ENCODE measurements at places on chromosomes 12 and 14.

- no peak for DNase-seq
Measured at GRCh38 chr12:67348683-67349082, 79.5 kb downstream of the CAND1 start.

DNA sequence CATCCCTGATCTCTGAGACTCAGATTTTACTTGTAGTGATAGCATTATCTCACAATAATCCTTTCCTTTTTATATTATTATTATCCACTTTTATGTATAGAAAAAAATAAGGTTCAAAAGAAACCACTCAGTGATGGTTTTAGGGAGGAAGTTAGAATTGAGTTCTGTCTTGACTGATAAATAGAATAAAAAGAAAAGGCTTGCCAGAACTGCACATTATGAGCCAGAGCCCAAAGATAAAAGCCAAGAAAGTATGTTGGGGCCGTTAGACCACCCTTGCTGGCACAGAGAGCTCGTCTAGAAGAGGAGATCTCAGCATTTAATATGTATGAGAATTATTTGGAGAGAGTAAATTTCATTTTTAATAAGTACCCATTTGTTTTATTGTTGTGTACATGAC is 103.2 kb downstream of the TSPAN8 start:
- DNase-seq: no peak

DNA sequence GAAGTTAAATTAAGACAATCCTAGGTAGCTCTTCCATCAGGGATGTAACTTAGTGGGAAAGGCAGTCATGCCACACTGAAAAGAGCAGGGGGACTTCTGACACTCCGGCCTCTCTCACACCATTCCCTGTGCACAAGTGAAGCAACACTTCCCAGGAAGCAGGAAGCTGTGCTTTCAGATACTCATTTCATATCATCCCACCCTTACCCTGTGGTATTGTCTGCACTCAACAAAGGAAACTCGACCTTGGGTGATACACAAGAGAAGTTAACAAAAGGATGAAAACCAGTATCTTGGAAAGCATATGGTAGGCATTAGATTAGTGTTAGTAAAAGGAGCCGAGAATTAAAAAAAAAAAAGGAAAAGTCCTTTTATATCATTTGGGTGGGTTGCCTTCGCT is 61.3 kb upstream of the MDM1 start:
- no peak for DNase-seq

DNA sequence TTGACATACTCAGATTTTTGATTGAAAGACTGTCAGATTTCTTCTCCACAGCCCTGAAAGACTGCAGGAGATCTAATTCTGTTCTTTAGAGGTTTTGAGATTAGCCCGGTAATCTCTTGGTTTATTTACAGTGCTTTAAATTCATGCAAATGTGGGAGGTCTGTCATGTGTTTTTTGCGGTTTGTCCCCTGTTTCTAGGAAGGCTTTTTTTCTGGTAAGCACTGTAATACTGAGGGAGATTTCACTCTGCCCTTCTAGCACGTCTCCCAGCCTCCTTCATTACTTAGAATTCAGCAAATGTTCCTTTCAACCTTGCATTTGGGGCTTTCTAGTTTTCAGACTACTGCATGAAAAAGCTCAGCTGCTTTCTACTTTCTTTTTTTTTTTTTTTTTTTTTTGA is 31.1 kb downstream of the GPHN start:
- DNase-seq: no peak

- no peak for DNase-seq
Measured at GRCh38 chr12:34109390-34109789, 87.1 kb downstream of the ALG10 start.

DNA sequence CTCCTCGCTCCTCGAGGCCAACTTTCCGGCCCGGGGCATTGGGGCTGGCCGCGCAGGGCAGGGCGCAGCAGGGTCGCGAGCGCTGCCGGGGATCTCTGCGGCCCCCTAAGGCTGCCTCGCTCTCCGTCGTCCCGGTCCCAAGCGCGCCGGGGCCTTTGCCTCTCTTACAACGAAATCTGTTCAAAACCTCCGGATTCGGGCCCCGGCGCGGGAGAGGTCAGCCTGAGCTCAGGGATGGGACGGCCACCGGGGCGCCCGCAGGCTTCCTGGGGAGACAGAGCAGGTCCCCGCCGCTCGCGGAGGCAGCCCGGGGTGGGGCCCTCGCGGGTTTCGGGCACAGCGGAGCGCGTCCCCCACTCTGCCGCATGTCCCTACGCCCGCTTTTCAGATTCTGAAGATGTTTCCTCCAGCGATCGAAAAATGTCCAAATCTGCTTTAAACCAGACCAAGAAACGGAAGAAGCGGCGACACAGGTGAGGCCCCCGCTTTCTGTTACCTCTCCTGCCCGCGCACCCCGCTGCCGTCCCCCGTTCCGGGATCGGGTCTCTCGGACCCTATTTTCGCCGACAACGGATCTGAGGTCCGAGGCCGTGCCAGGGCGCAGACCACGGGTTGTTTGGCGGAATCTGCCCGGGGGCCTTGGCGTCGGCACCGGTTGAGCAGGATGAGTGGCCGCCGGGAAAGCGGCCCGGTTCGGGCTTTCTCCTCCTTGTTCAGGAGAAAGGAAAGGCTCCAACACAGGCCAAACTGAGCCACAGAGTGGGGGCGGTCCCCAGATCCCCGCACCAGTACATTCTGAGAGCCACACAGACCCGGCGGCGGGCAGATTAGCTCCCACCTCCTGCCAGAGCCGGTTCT is 1.8 kb downstream of the VSX2 start:
- DNase-seq: no peak

- DNase-seq: no peak
Measured at GRCh38 chr12:115700081-115700480, 577.4 kb downstream of the MED13L start.

DNA sequence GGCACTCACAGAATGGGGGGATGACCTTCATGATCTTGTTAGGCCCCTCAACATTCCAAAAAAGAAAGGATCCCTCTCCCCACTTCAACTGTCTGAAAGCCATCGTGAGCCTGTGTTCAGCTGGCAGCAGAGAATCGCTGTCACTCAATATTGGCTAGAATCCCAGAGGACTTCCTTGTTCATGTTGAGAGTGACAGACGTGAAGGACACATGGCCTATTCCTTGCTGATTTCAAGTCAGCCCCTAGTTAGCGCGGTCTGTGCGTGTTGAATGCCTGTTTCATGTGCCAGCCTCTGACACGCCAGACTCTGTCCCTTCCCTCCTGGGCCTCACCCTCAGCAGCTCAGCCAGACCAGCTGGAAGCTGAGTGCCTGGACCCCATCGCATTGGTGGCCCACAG is 43.1 kb downstream of the DNAH10 start:
- no peak for DNase-seq

DNA sequence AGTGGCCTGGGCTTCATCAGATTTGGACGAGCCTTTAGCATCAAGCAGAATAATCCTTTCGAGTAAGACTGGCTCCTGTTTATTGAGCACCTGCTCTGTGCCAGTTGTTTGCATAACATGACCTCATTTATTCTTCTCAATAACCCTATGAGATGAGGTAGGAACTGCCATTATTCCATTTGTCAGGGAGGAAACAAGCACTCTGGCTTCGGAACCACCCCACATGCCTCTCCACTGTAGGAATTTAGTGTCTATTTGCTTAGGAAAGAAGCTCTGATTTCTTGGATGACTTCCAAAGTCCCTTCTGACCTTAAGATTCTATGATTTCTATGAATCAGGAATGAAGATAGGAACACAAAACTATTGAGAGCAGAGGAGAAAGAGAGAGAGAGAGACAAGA is 11.0 kb downstream of the SAMD4A start:
- no peak for DNase-seq
